ENCODE measurements at places on chromosomes 1 and 21. TPM values are rescaled to one million over a fixed set of nuclear protein-coding genes. Genes with fewer than 3 reads are reported as not detected.

Gene P3H1
- total RNA-seq: 69.6 TPM

Gene ELAPOR1
- total RNA-seq: 0.99 TPM

Gene PSMB2
- total RNA-seq: 29.9 TPM

Gene CNKSR1
- total RNA-seq: 6.4 TPM

Gene ZNF697
- 6.4 TPM for total RNA-seq

Gene C1QTNF12
- not detected for total RNA-seq

Gene PRAMEF2
- not detected for total RNA-seq

Gene PADI4
- not detected for total RNA-seq

Gene UAP1
- 55.3 TPM for total RNA-seq

Gene RASSF5
- total RNA-seq: 0.52 TPM

Gene ESPN
- total RNA-seq: not detected

Gene FMO2
- total RNA-seq: not detected

Gene HUNK
- 1.8 TPM for total RNA-seq

Gene PLA2G2A
- total RNA-seq: not detected

Gene SIM2
- 4.0 TPM for total RNA-seq

Data from renal cortical epithelial cell (primary cell).